Mesothelial cell of epicardium (in vitro differentiated cells): ENCODE measurements at places on chromosomes 4 and X.

- DNase-seq, result no peak
- H3K36me3 ChIP-seq, result peaks cover 14% of the 10 kb centered on the region
- H3K27me3 ChIP-seq, result no peaks in the 10 kb centered on the region
- no peaks in the 10 kb centered on the region for H3K4me1 ChIP-seq
These were observed 40.3 kb upstream of the NKRF start for GRCh38 chrX:119646515-119646914.

GRCh38 chrX:148156986-148157385 lies 175.8 kb downstream of the FMR1NB start:
- no peaks in the 10 kb centered on the region for H3K36me3 ChIP-seq
- H3K4me3 ChIP-seq, result no peak overlapping the region
- H3K4me1 ChIP-seq, result no peaks in the 10 kb centered on the region
- H3K27ac ChIP-seq, result no peak overlapping the region

- no peak for DNase-seq
- H3K27ac ChIP-seq, result no peak overlapping the region
- H3K27me3 ChIP-seq, result no peaks in the 10 kb centered on the region
- no peaks in the 10 kb centered on the region for H3K36me3 ChIP-seq
- peaks cover 42% of the 10 kb centered on the region for H3K4me1 ChIP-seq
These were observed 36.9 kb upstream of the RASGEF1B start for GRCh38 chr4:81508411-81509185.

DNA sequence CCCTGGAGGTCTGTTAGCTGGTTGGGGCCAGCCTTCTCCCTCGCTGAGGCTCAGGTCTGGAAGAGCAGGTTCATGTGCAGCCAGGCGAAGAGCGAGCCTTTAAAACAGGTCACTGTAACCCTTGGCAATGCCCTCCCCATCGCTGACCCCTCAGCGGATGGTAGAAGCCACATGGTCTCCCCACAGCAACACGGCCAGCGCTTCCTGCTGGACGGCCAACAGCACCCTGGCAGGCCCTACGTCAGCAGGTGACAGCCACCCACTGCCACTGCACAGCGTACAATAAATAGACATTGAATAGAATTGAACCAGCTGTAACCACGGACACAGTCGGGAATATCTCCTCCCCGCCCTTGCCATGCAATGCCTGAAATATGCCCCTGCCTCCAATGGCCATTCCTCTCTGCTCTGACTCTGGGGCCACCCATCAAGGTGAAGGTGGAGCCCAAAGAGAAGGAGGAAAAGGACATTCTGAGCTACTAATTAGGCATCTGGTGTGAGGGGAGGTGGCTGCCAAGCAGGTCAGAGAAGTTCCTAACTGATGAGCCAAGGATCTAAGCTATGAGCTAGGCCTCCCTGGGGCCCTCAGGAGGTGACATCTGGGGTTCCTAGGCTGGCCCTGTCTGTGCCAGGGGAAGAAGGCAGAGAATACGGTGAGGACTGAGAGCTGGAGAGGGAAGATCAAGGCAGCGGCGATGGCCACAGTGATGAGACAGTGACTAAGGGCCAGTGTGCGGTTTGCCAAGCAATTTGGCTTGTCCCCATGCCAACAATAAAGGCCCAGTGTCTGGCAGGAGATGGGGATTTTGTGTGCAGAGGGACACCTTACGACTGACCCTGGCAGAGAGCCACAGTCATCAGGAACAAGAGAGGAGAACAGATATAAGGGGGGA lies 202.3 kb downstream of the BCOR start:
- no peak overlapping the region for H3K4me3 ChIP-seq
- H3K4me1 ChIP-seq, result peaks cover 38% of the 10 kb centered on the region
- H3K36me3 ChIP-seq, result no peaks in the 10 kb centered on the region
- H3K27me3 ChIP-seq, result no peaks in the 10 kb centered on the region

DNA sequence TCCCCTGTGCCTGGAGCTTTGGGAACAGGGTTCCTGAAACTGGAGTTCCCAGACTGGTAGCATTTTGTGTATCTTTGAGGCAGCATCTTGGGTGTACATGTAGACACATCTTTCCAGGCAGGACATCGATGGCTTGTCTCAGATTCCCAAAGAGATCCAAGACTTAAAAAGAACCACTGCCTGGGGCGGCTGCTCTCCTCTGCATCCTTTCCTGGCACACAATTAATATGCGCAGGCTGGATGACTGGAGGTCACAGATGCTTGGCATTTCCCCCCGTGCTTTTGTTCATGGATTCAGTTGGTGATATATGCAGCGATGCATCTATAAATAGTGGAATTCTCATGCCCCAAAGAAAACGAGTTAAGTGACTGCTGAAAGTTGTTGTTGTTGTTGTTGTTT lies 80.5 kb downstream of the CLDN34 start:
- H3K4me3 ChIP-seq, result no peak overlapping the region
- peaks cover 2% of the 10 kb centered on the region for H3K36me3 ChIP-seq
- H3K27ac ChIP-seq, result peak overlapping the region; percentile 77
- peaks cover 40% of the 10 kb centered on the region for H3K4me1 ChIP-seq
